Immature natural killer cell (primary cell): ENCODE measurements at places on chromosomes 5 and 9. TPM values are rescaled to one million over a fixed set of nuclear protein-coding genes. Genes with fewer than 3 reads are reported as not detected.

DNA sequence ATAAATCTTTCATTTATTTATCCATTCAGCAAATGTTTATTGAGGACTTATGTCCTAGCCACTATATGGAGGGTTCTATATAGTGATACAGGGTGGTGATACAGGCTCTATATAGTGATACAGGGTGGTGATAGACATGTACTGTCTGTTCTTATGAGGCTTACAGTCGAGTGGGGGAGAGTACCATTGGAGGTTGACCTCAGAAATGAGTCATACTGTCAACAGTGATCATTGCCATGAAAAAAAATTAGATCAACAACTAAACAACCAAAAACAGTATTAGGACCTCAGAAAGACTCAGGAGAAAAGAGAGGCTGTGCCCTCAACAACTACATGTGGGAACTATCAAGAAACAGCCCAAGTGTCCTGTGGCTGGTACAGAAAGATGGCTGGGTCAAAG lies 22.0 kb downstream of the PAPPA start:
- no peak for DNase-seq

The BTNL8 gene
- not detected for polyA plus RNA-seq

The CCNI2 gene
- polyA plus RNA-seq: not detected

DNA sequence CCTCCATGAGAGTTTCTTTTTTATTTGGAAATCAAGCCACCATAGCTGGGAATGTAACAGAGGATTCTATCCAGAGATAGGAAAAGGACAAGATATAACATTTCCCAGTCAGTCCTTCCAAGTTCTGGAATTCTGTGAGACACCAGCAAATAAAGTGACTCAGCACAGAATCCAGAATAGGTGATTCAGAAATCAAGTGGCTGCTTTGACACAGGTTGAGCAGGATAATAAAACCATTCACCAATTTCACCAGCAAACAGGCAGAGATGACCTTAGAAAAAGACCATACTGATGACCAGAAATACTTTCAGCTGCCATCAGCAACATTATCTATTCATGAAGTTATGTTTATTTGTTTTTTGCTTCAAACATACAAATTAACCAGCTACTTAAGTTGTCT lies 491.5 kb upstream of the TUSC1 start:
- DNase-seq: no peak
